Stimulated activated CD8-positive, alpha-beta memory T cell treated with anti-CD3 and anti-CD28 coated beads, Interleukin-4, amount 100 ng/mL, for 48 hours (primary cell): ENCODE measurements at places on chromosomes 16 and 17.

DNA sequence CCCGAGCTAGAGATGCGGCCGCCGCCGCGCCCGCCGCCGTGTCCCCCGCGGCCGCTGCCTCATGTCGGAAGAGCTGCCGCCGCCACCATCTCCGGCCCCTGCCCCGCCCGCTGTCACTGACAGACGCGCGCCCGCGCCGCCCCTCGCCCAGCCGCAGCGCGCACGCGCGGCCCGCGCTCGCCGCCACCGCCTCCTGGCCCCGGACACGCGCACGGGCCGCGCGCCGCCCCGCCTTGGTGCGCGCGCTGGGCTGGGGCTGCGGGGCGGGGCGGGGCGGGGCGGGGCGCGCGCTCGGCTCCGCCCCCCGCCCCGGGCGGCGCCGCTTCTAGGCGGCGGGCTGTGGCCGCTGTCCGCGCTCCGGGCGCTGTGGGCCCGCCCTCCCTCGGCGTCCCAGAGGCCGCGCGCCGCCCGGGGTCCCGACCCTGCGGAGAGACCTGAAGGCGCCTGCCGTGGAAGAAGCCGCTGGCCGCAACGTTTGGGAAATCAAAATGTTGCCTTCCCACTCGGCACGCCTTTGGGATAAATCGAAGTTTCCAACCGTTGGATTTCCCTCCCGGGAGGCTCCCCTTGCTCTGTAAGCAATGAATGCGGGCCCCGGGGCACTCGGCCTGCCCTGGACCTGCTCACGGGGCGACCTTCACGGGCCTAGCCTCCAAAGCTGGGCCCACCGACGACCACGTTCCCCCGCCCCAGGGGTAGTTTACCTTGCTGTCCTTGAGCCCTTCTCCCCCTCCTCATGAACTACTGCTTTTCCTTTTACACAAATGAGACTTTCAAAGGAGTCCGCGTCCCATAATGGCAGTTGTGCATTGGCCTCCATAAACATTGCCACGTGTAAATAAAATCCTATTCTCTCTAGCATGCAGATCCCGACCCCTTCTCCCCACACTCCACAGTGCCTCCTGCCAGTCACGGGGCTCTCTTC, at the start of gene ADCY9:
ADCY9 (minus strand) TSS at position 118 of the 925 bp plus-strand sequence. CDS start 1,000 bp downstream, outside the sequence.
- DNase-seq = peak; percentile 77

DNA sequence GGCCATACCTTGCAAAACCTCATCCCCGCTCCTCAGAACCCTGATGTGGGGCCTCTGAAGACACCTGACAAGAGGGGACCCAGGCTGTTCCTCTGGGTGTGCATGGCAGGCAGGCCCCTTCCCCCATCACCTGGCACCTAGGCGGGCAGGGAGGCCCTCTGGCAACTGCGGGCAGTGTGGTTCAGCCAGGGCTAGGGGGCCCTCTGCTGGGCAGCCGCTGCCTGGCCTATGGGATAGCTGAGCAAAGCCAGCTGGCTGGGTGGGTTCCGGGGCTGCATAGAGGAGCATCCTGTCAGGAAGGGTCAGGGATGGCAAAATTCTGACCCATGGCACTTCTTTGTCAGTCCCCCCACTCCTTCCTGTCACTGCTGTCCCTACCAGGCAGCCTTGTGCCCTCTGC, 228.7 kb upstream of the ASIC2 start:
- no peak for DNase-seq

DNA sequence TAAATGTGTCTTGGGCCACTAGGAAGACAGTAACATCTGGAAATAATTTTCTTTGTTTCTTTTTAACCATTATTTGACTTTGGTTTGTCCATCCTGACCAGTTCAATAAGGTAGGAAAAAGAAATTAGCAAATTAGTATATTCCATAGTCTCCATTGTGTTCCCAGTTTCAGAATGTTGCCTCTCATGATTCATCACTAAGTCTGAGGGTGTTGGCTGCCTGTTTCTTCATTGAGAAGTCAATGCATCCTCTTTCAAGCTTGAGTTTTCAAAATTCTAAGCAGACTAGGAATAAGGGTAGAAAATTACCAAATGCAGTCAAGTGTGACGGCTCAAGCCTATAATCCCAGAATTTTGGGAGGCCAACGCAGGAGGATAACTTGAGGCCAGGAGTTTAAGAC, 41.9 kb downstream of the ZFHX3 start:
- DNase-seq = no peak

GRCh38 chr16:84508502-84508901, 4.0 kb upstream of the MEAK7 start:
- DNase-seq = no peak

DNA sequence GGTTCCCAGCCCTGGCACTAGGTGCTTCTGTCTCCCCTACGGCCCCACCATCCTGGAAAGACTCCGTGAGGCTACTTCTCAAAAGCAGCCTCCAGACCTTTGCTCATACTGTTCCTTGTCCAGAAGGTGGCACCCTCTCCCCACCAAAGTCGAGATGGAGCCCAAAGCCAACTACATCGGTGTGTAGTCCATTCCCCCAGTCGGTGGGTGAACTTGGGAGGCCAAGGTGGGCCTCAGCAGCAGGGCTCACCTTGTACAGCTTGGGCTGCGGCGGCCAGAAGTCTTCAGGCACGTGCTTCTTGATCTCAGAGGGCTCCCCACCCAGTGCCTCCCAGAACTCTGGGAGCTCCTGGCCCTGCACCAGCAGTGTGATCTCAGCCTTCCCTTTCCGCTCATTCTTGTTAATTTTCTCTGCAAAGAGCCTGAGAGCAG, 10.2 kb downstream of the FLII start:
- DNase-seq = peak; percentile 72

- DNase-seq = no peak
Measured at GRCh38 chr17:71383091-71383490, 737.7 kb upstream of the SOX9 start.
